ENCODE measurements at places on chromosomes 12 and 14.

GRCh38 chr12:110725267-110725666, 17.4 kb downstream of the PPP1CC start:
- H3K4me3 ChIP-seq, result no peak overlapping the region
- peaks cover 42% of the 10 kb centered on the region for H3K4me1 ChIP-seq
- peaks cover 58% of the 10 kb centered on the region for H3K36me3 ChIP-seq
- no peaks in the 10 kb centered on the region for H3K27me3 ChIP-seq

DNA sequence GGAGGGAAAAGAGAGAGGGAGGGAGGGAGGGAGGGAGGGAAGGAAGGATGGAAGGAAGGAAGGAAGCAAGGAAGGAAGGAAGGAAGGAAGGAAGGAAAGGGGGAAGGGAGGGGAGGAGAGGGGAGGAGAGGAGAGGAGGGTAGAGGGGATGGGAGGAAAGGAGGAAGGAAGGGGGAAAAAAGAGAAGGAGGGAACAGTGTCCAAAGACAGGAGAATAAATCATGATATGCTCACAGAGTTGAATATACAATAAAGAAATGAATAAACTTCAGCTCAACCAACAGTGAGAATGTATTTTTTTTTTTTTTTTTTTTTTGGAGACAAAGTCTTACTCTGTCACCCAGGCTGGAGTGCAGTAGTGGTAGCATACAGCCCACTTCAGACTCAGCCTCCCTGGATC, 4.0 kb downstream of the OR6J1 start:
- no peaks in the 10 kb centered on the region for H3K36me3 ChIP-seq
- H3K27ac ChIP-seq, result no peak overlapping the region
- no peak overlapping the region for H3K4me3 ChIP-seq
- no peak for DNase-seq
- H3K4me1 ChIP-seq, result no peaks in the 10 kb centered on the region

DNA sequence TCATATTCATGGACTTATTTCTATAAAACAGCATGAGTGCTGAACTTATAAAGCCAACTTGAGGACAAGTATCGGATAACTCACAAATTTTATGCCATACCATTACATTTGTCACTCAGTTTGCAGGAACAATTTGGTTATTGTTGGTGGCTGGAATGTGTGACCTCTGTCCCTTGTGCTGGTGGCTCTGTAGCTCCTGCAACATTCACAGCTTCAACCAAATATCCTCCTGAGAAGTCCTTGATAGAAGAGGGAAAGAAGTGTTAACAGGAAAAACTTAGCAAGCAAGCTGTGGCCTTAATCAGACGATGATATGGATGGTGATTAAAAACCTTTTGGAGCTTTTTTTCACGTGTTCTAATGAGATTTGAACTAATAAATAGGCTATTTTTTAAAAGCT, 61.0 kb upstream of the DNM1L start:
- no peaks in the 10 kb centered on the region for H3K36me3 ChIP-seq
- no peaks in the 10 kb centered on the region for H3K27me3 ChIP-seq
- DNase-seq, result no peak
- H3K4me1 ChIP-seq, result no peaks in the 10 kb centered on the region

DNA sequence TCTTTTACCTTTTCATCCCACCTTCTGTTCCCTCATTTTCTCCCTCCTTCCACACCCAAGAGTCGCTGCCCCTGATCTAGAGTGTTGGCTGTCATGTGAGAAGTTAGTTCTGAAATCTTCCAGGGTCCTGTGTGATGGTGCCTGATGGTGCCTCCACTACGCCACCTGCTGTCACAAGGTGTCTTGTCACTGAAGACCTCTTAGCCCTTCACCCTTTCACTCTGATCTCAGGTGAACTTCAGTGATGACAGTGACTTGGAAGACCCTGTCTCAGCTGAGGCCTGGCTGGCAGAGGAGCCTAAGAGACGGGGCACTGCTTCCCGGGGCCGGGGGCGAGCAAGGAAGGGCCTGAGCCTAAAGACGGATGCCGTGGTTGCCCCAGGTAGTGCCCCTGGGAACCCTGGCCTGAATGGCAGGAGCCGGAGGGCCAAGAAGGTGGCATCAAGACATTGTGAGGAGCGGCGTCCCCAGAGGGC, 7.6 kb upstream of the PFDN5 start:
- no peaks in the 10 kb centered on the region for H3K27me3 ChIP-seq
- no peaks in the 10 kb centered on the region for H3K4me1 ChIP-seq
- peak; percentile 72 for DNase-seq

GRCh38 chr12:106978035-106978800, 8.7 kb downstream of the MTERF2 start:
- no peak for DNase-seq
- no peak overlapping the region for H3K4me3 ChIP-seq
- no peaks in the 10 kb centered on the region for H3K27me3 ChIP-seq
- H3K36me3 ChIP-seq, result peaks cover 2% of the 10 kb centered on the region
- no peaks in the 10 kb centered on the region for H3K4me1 ChIP-seq

GRCh38 chr12:66187036-66187435, 2.0 kb upstream of the IRAK3 start:
- peaks cover 4% of the 10 kb centered on the region for H3K4me1 ChIP-seq
- H3K36me3 ChIP-seq, result no peaks in the 10 kb centered on the region
- H3K27ac ChIP-seq, result no peak overlapping the region
- no peak for DNase-seq

DNA sequence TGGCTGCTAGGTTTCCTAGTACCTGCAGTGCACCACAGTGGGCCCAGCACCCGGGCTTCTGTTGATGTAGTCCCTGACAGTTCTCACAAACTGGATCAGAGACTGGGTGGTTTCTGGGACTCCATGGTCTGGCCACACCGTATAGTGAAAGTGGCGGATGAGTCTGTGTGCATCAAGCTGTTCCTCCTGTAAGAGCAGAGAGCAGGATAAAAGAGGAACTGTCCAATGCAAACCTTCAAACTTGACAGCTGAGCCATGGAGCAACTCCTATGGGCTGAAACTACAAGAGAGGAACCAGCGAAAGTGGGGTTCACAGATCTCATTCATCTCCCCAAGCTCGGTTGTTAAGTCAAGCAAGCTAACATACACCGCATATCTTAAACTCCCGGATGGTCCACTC, 102.8 kb downstream of the PTPRB start:
- no peaks in the 10 kb centered on the region for H3K27me3 ChIP-seq
- no peak overlapping the region for H3K4me3 ChIP-seq
- no peak overlapping the region for H3K27ac ChIP-seq
- no peak for DNase-seq
- no peaks in the 10 kb centered on the region for H3K36me3 ChIP-seq

- DNase-seq, result no peak
- no peak overlapping the region for H3K4me3 ChIP-seq
- H3K4me1 ChIP-seq, result no peaks in the 10 kb centered on the region
- no peak overlapping the region for H3K27ac ChIP-seq
- no peaks in the 10 kb centered on the region for H3K27me3 ChIP-seq
- peaks cover 18% of the 10 kb centered on the region for H3K36me3 ChIP-seq
Observed at GRCh38 chr12:11895421-11896078, 175.2 kb upstream of the BCL2L14 start.

DNA sequence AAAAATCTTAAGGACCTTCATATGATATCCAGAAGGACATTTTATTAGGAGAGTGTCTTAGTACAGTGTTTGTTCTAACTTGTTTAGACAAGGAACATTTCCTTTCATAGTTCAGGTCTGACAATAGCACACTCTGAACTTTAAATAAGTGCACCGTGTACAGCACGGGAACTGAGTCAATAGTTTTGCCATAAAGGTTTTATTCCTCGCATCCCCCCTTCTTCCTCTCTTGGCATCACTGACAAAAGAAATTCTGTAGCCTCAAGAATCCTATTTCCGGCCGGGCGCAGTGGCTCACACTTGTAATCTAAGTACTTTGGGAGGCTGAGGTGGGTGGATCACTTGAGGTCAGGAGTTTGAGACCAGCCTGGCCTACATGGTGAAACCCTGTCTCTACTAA, 58.3 kb downstream of the TMCC3 start:
- H3K4me1 ChIP-seq, result no peaks in the 10 kb centered on the region
- H3K27me3 ChIP-seq, result no peaks in the 10 kb centered on the region
- no peak overlapping the region for H3K4me3 ChIP-seq
- DNase-seq, result no peak
- H3K36me3 ChIP-seq, result no peaks in the 10 kb centered on the region

GRCh38 chr14:99066378-99066777, 205.6 kb downstream of the BCL11B start:
- no peaks in the 10 kb centered on the region for H3K36me3 ChIP-seq
- no peak overlapping the region for H3K4me3 ChIP-seq
- no peak overlapping the region for H3K27ac ChIP-seq
- H3K4me1 ChIP-seq, result no peaks in the 10 kb centered on the region
- no peak for DNase-seq

Data from CD4-positive, alpha-beta memory T cell (primary cell).